Calu3 (cell line): ENCODE measurements at places on chromosomes 16 and 17.
A peak's percentile ranks its signal among the peaks of the same experiment; 100 is the strongest.

DNA sequence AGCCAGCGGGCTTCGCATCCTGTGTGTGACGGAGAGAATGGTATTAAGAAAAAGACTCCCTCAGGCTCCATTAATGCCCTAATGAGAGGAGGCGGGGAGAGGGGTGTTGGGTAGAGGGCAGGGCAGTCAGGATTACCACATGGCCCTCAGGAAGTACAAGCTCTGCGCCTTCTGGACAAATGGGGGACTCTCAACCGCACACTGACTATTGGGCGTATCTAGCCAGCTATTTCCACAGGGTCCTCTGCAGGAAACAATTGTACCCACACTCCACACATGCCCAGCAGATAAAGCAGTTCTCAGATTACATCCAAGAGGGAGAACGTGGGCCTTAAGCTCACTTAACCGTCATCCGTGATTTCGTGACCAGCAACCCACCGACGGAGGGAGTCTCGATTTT is 14.7 kb downstream of the NXN start:
- DNase-seq: no peak

DNA sequence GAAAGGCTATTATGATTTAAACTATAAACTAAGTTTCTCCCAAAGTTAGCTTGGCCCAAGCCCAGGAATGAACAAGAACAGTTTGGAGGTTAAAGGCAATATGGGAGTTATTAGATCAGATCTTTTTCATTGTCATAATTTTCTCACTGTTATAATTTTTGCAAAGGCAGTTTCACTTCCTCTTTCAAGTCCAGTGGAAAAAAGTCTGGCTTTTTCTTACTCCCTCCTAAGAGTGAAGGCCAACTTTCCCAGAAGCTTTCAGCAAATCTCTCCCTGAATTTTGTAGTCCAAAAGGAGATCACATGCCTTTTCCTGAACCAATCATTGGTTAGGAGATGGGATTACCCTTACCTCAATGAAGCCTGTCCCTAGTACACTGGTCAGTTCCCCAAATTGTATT is 9.1 kb upstream of the BLMH start:
- no peak for DNase-seq

DNA sequence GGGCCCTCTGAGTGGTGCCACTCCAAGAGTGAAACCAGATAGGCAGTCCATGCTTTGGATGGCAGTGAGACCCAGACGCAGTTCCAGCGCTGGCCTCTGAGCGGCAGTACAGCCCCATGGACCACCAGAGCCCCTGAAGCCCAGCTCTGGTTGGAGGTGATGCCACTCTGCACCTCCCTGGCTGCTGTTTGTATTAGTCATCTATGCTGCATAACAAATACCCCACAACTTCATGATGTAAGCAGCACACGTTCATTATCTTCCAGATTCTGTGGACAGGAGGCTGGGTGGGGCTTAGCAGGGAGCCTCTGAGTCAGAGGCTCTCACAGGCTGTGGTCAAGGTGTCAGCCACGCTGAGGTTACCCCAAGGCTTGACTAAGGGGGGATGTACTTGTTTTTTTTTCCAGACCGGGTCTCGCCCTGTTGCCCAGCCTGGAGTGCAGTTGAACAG is 5.1 kb upstream of the NME4 start:
- DNase-seq: peak; percentile 71

DNA sequence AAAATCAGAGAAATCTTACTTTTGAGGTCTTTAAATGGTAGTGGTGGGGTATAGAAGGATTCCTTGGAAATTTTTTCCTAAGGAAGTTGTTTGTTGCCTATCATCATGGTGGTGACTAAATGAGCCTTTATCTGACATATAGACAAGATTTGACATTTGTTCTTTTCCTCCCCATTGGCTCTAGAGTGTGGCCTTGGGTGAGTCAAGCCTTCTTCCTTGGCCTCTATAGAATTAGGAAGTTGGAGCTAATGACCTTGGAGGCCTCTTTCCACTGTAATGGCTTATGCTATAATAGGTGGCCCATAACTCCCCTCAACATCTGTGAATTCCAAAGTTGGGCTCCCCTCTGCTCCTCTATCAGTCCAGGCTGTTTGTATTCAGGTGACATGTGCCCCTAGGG is 79.1 kb upstream of the HNF1B start:
- no peak for DNase-seq

GRCh38 chr16:84810518-84811273 is 9.1 kb upstream of the CRISPLD2 start:
- no peak for DNase-seq

DNA sequence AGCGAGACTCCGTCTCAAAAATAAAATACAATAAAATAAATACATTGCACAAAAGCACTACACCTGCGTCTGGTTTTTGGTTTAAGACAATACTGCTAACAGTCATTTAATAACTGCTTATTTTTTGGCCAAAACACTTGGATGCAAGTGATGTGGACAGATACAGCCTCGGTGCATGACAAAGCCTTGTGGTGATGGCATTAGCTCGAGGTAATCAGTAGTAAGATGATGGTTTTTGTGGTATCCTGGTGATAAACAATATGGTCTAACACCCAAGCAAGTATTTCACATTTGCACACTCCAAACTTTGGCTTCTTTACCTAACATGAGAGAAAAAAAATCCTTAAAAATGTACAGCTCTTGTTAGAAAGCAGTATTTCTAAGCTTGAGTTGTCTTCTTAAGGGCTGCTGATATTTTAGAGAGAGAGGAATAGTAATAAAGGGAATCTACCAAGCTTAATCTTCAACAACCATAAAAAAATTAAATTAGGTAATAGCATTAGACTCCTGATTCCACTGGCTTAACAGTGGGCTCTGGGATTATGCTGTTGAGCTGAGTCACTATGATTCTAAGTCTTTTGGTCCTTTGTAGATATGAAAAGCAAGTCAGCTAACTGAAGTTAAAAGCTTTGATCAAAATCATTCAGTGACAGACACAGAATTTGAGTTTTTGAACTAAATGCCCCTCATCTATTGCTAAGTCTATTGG is 111.1 kb downstream of the VPS53 start:
- no peak for DNase-seq

GRCh38 chr17:18262111-18262510 is 1.6 kb downstream of the MIEF2 start:
- no peak for DNase-seq

- no peak for DNase-seq
Observed at GRCh38 chr17:61122326-61122913, 277.2 kb upstream of the TBX2 start.

- no peak for DNase-seq
Observed at GRCh38 chr17:8542599-8543502, 87.7 kb downstream of the MYH10 start.

- DNase-seq: no peak
Observed at GRCh38 chr16:85215478-85216118, 103.3 kb upstream of the CIBAR2 start.

DNA sequence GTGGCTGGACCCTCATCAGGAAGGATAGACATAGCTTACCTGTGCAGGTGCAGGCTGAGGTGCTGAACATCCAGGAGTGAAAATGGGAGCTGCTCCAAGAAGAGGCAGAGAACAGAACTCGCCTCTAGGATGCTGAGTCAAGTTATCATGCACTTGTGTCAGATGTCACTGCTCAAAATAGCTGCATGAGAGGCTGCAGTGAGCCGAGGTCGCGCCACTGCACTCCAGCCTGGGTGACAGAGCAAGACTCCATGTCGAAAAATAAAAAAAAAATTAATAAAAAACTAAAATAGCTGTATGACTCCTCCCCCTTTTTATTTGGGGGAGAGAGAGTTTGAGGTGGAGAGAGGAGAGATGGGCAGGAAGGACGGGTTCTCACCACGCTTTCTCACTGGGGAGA is 148.8 kb downstream of the FOXL1 start:
- DNase-seq: no peak

- no peak for DNase-seq
Observed at GRCh38 chr17:76139801-76140660, 1.0 kb downstream of the FOXJ1 start.

GRCh38 chr17:4375039-4375748 is 8.7 kb upstream of the UBE2G1 start:
- DNase-seq: no peak

DNA sequence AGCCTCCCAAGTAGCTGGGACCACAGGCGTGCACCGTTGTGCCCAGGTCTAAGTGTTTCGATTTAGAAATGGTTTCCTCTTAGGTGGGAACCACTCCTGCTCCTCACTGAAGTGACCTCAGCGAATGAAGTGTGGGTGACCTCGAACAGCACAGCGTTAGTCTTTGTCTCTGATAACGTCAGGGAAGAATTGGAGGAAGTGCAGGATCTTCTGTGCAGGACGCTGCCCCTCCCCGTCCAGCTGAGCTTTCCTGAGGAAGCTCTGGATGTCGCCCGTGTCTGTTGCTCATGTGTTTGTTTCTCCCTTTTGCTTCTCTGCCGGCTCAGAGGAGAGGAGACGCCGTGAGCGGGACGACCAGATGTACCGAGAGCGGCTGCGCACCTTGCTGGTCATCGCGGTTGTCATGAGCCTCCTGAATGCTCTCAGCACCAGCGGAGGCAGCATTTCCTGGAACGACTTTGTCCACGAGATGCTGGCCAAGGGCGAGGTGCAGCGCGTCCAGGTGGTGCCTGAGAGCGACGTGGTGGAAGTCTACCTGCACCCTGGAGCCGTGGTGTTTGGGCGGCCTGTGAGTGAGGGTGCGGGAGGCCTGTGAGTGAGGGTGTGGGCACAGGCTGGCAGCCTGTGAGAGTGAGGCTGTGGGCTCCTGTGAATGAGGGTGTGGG is 15.6 kb downstream of the SPG7 start:
- no peak for DNase-seq

DNA sequence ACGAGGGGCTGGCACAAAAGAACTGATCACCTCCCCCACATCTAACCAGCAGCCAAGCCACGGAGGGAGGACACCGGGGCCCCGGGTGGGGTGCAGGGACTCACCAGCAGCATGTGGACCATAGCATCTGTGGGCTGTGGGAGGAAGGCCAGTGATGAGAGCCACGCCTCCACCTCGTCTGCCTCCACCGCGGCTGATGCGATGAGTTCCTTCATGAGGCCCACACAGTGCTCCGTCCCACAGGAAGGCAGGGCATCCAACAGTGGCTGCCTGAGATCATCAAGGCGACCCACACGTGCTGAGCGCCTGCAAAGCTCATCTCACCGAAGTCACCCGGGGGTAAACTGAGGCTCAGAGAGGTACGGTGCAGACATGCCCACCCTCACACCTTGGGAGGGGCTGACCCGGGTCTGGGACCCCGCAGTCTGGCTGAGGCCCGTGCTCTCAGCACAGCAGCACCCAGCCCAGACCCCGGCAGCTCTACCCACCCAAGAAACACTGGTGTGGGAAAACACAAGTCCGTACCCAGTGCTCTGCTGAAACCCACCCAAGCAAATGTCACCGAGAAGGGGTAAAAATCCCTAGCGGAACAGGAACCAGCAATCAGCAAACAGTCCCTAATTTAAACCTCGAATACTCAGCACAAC is 85.9 kb downstream of the LITAF start:
- DNase-seq: no peak

DNA sequence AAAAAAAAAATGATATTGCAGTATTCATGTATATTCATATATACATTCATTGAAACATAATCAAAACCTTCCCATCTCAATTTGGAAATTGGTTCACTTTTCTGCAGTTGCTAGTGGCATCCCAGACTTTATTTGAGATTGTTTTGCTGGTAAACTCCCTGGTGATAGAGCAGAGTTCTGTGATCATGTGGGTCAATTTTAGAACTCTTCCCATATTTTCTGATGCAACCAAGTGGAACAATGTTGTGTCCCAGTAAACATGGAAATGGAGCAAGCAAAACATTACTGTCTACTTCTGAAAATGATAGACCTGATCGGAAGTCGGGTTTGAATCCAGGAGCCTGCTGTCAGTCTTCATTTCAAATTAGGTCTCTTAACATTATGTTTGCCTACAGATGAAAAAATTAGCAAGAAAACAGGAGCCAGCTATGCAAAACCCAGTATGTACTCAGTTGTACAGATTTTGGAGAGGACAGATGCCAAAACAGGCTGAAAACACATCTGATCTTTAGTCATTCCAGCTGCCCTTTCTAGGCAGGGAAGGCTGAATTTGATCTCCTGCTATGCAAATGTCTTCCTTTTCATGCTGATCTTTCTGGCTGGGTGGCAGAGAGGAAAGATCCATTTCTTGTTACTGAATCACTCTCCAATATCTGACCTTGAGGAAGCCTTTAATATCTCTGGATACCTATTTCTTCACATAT is 786.6 kb upstream of the SOX9 start:
- no peak for DNase-seq

- no peak for DNase-seq
Observed at GRCh38 chr17:47728214-47728877, 4.7 kb upstream of the TBX21 start.

GRCh38 chr17:75524269-75524969 is 1.1 kb upstream of the LLGL2 start:
- no peak for DNase-seq

DNA sequence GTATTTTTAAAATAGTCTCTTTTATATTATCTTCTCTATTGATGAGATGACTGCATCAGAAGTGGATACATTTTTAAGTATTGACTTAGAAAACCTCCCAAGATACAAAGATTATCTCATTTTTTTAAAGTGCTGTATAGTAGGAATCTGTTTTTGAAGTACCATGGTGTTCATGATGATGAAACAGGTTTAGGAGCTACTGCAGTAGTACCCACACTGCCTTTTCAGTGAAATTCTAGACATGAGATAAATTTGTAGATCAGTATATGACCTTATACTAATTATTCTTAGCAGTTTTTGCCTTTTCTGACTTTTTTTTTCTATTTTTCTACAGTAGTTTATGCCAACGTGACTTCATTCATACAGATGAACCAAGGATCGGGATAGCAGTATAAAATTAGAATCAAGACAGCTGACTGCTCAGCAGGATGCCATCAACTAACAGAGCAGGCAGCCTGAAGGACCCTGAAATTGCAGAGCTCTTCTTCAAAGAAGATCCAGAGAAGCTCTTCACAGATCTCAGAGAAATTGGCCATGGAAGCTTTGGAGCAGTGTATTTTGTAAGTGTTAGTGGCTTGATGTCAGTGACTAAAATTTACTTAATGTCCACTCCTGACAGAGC is 61.1 kb downstream of the TAOK1 start:
- DNase-seq: no peak

DNA sequence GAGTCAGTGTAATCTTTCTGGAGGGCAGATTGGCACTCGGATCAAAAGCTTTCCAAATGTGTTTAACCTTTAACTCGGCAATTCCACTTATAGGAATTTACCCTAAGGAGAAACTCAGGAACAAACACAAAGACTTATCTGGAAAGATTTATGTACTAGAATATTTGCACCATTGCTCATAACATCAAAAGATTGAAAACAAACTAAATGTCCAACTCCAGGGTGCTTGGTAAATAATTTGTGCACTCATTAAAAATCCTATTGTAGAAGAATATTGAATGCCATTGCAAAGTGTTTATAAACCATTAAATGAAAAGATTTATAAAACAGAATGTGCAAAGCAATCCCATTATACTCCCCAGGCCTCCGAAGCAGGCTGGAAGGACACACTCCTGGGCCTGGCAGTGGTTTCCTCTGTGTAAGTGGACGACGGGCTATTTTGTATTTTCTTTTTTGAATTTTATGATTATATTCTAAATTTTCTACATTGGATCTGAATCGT is 18.7 kb upstream of the RBFOX3 start:
- no peak for DNase-seq

GRCh38 chr17:65062171-65062915 is 5.8 kb upstream of the GNA13 start:
- DNase-seq: no peak

- DNase-seq: no peak
Observed at GRCh38 chr17:19533036-19533717, 477 bp upstream of the SLC47A1 start.

GRCh38 chr16:57477531-57478202 is 8.6 kb downstream of the DOK4 start:
- DNase-seq: no peak

- peak; percentile 17 for DNase-seq
Observed at GRCh38 chr16:58197314-58198012, 443 bp downstream of the CSNK2A2 start.

GRCh38 chr17:9056566-9056965 is 35.3 kb downstream of the NTN1 start:
- DNase-seq: no peak
